ENCODE measurements at places on chromosomes 7 and 10.

DNA sequence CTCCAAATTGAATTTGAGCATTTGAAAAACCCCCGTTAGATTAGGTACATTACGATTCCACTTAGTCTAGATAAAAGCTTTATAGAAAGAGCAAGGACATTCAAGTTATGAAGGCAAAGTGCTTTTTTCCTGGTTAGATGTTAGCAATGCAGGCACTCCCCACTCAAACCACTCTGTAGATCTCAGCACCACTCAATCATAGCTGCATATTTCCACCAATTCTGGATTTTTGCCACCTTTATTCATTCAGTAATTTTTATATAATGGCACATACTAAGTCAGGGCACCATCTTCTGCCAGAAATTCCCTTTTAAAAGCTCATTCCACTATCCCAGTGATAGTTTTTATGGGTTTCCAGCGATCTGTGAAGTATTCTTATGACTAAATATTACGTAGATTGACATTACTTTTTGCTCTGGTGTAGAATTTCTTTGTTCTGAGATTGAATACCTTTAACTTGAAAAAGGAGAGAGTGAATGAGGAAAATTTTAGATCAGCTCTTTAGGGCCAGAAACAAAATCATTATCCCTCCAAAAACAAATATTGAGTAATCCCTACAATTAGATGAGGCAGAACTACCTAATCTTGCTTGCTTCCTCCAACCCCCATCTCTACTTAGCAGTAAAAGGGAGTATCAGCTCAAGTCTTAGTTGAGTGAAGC, 51.6 kb downstream of the RNLS start:
- DNase-seq: no peak

DNA sequence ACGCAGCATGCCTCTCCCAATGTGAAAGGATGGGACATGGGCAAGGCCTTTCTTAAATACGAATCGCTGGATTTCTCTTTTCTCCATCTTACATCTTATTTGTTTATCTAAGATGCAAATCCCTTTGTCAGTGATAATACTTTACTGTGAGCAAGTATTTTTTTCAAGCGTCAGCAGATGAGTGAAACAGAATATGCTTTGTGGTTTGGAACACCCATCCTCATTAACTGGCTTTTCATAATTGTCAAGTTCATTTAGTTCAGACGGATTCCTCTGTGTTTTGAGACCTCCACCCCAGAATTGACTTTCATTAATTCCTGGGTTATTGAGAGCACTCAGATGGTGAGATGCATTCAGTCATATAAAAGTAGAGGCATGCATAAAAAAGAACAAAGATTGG, 149.8 kb downstream of the NSUN6 start:
- no peak for DNase-seq

- no peak for DNase-seq
Observed at GRCh38 chr10:107978455-107978854, 813.9 kb upstream of the SORCS1 start.

- DNase-seq: no peak
Observed at GRCh38 chr7:127383123-127383835, 9.2 kb downstream of the ZNF800 start.

- no peak for DNase-seq
Observed at GRCh38 chr10:128539510-128540127, 413.4 kb upstream of the MKI67 start.

DNA sequence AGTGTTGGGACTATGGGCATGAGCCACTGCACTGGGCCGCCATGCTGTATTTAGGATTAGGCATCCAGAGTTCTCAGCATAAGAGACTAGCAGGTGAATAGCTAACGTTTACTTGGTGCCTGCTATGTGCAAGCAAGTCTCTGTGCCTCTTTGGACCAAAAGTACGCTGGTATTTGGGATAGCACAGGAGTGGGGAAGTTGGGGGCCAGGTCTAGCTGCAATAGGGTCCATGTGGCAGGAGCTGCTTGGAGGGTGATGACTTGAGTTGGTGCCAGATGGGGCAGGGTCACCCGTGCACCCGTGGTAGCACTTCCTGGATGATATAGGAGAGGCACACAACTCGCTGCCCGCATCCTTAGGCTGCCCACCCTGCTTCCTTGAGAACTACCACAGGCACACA, 22.4 kb downstream of the NACAD start:
- DNase-seq: no peak
